ENCODE measurements at places on chromosomes 5 and 9.
A peak's percentile ranks its signal among the peaks of the same experiment; 100 is the strongest.

GRCh38 chr9:101359679-101360078 is 25.1 kb downstream of the BAAT start:
- DNase-seq, result no peak

- DNase-seq, result no peak
Observed at GRCh38 chr9:71636143-71636839, 132.0 kb downstream of the CEMIP2 start.

DNA sequence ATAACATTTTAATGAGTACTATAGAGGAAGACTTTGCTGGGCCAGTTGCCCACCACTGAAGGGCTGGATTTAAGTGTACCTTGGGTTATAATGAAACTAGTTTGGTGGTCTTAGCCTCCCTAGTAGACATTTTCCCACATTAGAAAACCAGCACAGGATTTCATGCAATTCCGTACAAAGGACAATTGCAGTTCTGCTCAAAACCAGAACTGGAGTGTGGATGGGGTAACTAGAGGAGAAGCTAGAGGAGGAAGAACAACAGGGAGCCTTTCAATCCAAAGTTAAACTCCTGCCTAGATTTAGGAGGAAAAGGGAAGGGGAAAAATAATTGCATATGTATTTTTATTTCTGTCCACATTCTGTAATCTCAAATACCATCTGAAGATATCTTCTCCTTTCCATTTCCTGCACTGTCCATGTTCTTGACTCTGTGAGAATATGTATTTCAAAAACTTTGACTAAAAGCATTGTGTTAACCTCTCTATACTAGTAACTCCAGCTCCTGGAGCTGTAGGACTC is 97.5 kb upstream of the SSBP2 start:
- DNase-seq, result peak; percentile 25

GRCh38 chr5:1108865-1109174 is 3.0 kb downstream of the SLC12A7 start:
- DNase-seq, result no peak

- no peak for DNase-seq
Observed at GRCh38 chr5:116441223-116441622, 133.4 kb downstream of the SEMA6A start.

GRCh38 chr5:171838066-171838465 is 52.4 kb downstream of the SMIM23 start:
- DNase-seq, result no peak

- no peak for DNase-seq
Observed at GRCh38 chr5:81608976-81609375, 141.9 kb downstream of the SSBP2 start.

GRCh38 chr9:134661299-134661698 is 19.7 kb downstream of the COL5A1 start:
- DNase-seq, result no peak

DNA sequence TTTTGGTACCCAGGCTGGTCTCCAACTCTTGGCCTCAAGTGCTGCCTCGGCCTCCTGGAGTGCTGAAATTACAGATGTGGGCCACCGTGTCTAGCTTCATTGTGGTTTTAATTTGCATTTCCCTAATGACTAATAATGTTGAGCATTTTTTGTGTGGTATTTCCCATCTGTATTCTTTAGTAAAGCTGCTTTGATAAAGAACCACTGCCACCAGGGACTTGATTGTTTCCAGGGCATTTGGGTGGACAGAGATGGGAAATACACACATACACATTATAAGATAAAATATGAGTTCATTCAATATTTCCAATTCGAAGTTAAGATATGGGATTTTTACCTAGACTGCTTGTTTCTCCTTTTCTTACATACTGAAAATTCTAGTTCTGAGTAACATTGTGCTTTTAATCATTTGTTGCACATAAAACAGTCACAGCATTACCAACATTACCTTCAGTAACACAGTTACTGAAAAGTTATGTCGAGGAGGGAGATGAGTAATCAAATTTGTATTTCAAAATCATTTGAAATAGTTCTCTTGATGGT is 28.9 kb downstream of the HABP4 start:
- DNase-seq, result peak; percentile 64

DNA sequence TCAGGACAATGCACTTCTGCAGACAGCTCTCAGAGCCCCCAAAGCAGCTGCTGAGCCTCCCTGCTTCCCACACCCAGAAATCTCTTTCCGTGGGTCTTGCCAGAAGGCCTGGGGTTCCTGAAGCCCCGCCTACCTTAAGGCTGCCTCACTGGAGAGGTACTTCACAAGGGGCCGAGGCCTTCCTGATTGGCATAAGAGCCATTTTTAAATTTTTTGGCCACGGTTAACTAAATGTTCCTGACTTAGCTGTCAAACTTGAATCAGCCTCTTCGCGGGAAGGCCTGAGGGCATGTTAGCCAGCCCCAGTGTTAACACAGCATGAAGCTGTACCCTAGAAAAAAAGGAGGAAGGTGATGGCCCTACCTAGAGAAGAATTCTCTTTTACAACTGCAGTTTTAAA is 20.7 kb upstream of the EPB41L4B start:
- DNase-seq, result no peak

GRCh38 chr5:26553079-26553478 is 485.3 kb downstream of the CDH9 start:
- peak; percentile 79 for DNase-seq

DNA sequence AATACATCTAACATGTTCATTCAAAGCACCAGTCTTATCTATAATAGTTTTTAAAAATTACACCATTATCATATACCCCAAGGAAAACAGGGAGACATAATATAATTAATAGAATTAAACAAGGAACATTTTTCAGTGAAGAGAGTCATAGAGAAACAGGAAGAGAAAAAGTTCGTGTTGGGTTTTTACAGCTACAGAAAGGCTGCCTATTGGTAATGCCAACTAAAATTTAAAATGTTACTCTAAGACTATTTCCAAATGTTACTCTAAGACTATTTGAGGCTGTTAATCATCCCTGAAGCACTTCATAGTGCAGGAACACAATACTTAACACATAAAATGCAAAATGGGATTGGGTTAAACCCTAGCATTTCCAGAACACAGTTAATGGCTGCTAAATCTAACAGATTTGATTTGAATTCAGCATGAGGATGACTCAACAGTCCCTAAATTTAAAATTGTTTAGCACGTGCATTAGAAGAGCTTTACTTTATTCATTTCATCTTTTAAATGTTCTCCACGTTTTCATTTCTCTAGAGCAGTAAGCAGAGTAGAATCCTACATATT is 54.5 kb downstream of the OXCT1 start:
- DNase-seq, result no peak

DNA sequence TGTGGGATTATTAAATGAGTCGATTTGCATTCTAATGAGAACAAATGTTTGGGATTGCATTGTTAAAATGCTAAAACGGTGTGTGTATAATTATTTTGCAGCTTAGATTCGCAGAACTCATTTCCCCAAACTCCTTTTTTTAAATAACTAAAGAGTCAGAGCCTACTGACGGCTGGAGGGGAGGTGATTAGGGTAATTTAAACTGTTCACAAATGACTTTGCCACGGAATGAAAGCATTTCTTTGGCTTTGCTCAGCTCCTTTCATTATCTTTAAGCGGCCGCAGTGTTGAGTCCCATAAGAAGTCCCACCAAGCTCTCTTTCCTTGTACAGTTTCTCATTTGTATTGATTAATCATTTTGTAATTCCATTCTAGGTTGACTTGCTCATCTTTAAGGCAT is 1632.8 kb downstream of the MAT2B start:
- DNase-seq, result peak; percentile 72

- DNase-seq, result peak; percentile 79
Observed at GRCh38 chr5:140114341-140115185, 654 bp downstream of the PURA start.

GRCh38 chr5:131981516-131981915 is 29.9 kb downstream of the ACSL6 start:
- no peak for DNase-seq

DNA sequence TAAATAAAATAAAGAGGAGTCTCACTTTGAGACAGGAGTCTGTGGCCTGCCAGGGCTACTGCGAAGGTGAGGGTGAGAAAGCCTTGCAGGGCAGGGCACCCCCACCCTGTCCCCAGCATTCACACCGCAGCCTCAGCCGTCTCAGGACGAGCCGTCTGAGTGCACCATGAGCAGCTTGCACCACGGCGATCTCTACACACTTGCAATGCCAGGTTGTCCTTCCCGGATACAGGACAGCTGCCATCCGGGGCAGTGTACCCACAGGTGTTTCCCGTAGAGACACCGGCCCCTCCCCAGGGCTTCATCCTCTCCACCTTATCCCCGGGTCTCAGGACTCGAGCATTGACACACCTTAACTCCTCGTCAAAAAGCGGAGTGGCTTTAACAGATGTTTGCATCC is 43.3 kb downstream of the IRX2 start:
- no peak for DNase-seq

DNA sequence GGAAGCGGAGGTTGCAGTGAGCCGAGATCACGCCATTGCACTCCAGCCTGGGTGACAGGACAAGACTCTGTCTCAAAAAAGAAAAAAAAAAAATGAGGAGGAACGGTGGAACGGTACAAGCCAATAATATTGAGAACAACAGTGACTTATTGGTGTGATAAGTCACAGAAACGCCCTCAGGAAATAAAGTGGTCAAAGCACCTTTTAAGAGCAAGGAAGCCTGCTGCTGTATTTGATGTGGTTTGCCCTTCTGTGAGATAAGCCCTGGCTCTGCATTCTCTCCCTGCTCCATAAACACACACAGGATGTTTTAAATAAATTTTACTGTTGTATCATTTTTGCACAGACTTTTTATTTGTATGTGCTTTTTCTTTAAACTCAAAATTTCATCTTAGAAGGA is 269.9 kb upstream of the MSX2 start:
- DNase-seq, result no peak

GRCh38 chr5:41918105-41918504 is 7.0 kb upstream of the FBXO4 start:
- DNase-seq, result no peak

DNA sequence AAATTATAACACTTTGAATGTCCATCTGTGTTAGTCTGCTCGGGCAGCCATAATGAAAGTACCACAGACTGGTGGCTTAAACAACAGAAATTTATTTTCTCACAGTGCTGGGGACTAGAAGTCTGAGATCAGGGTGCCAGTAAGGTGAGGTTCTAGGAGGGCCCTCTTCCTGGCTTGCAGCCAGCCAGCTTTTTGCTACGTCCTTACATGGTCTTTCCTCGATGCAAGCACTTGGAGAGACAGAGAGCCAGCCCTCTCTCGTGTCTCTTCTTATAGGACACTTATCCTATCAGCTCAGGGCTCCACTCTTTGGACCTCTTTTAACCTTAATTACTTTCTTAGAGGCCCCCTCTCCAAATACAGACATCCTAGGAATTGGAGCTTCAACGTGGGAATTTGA is 351.8 kb downstream of the SPOCK1 start:
- peak; percentile 9 for DNase-seq

- DNase-seq, result no peak
Observed at GRCh38 chr9:109477258-109478050, 20.7 kb downstream of the PTPN3 start.

GRCh38 chr5:59790776-59791475 is 102.6 kb downstream of the PDE4D start:
- peak; percentile 16 for DNase-seq
